ENCODE measurements at places on chromosomes 7 and 10. TPM values are rescaled to one million over a fixed set of nuclear protein-coding genes. Genes with fewer than 3 reads are reported as not detected.

DNA sequence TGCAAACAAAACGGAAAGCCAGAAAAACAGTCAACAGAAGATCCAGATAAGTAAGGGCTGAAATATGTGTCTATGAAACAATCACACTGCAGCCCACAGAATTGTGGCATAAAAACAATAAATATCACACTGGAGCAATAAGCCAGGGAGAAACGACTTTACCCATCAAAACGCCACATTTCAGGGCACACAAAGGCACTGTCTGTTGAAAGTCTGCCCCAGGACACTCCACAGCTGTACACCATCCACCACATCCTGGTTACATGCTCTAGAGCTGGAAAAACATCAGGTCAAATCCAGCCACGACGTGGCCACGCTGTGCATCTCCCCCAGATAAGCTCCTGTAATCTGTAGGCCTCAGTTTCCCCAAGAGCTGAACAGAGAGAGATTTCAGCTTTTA, 88.7 kb downstream of the COBL start:
- no peak for DNase-seq

DNA sequence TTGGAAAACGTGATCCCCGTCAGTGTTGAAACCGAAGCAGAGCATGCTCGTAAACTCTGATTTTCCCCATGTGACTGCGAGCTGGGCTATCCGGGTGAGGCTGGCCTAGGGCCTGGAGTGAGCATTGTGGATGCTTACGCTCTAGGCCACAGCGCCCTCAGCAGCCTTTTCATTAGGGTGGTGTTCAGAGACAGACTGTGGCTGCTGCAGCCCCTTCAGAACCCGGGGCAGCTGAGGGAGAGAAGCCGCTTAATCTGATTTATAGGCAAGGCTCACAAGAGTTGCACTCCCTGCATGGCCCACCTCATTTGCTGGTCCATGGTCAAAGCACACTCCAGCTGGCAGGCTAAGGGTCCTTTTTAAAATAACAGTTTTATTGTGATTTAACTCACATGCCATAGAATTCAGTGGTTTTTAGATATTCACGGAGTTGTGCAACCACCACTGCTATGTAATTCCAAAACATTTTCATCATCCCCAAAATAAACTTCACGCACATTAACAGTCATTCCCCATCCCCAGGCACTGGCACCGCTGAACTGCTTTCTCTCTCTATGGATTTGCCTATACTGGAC, 72.5 kb downstream of the SYPL1 start:
- DNase-seq: peak; percentile 92

DNA sequence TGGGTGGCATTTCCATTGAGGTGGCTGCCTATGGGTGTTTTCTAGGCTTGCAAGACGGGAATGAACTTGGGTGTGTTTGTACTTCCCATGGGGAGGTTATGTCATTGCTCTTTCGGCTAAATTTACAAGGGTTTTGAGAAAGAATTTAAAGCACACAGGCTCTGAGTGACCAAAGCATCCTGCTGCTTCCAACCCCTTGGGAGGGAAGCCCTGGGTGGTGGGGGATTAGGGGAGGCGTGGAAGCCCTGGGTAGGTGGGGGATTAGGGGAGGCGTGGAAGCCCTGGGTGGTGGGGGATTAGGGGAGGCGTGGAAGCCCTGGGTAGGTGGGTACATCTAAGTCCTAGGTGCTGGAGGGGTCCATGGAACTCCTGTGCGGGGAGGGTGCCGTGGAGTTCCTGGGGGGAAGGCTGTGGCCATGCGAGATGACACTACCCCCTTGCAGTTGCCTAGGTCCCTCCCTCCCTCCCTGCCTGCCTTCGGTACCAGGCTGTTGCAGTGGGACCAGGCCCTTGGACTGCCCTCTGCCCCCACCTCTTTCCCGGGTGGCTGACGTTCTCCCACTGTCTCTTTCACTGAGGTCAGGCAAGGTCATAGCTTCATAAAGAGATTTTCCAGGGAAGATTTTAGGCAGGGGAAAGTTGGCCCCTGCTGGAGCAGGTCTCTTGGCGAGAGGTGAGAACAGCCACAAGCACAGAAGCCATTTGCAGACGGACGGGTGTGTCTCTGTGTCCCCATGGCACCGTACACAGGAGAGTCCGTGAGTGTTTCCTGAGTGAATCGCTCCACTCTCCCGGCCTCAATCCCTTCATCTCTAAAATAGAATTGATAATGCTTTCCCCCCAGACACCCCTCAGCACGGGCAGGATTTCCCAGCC, 19.5 kb downstream of the PRF1 start:
- no peak for DNase-seq

- peak; percentile 56 for DNase-seq
These were observed 11.6 kb upstream of the FFAR4 start for GRCh38 chr10:93554760-93555432.

GRCh38 chr7:32870298-32870697, 21.3 kb downstream of the KBTBD2 start:
- no peak for DNase-seq

GRCh38 chr10:77824908-77825307, 101.6 kb downstream of the DLG5 start:
- DNase-seq: no peak

DNA sequence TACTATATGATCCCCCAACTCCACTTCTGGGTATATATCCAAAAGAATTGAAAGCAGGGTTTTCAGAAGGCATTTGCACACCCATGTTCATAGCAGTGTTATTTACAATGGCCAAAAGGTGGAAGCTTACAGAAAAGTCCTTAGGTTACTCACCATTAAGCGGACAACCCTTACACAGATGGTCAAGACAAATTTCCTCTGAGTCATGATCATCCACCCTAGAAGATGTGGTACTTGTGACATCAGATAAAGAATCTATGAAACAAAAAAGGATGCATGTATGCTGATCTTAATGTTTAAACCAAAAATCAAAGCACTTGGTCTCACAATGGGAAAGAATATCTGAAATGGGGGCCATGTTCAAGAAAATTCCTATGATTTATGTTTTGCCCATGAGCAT, 31.1 kb downstream of the ZC3HAV1 start:
- peak; percentile 75 for DNase-seq

GRCh38 chr10:45095286-45095685, 94.6 kb downstream of the ZNF22 start:
- DNase-seq: no peak

GRCh38 chr7:107838816-107839565, 36.0 kb upstream of the SLC26A3 start:
- no peak for DNase-seq

GRCh38 chr7:18287482-18287881, 208.1 kb upstream of the HDAC9 start:
- DNase-seq: no peak

DNA sequence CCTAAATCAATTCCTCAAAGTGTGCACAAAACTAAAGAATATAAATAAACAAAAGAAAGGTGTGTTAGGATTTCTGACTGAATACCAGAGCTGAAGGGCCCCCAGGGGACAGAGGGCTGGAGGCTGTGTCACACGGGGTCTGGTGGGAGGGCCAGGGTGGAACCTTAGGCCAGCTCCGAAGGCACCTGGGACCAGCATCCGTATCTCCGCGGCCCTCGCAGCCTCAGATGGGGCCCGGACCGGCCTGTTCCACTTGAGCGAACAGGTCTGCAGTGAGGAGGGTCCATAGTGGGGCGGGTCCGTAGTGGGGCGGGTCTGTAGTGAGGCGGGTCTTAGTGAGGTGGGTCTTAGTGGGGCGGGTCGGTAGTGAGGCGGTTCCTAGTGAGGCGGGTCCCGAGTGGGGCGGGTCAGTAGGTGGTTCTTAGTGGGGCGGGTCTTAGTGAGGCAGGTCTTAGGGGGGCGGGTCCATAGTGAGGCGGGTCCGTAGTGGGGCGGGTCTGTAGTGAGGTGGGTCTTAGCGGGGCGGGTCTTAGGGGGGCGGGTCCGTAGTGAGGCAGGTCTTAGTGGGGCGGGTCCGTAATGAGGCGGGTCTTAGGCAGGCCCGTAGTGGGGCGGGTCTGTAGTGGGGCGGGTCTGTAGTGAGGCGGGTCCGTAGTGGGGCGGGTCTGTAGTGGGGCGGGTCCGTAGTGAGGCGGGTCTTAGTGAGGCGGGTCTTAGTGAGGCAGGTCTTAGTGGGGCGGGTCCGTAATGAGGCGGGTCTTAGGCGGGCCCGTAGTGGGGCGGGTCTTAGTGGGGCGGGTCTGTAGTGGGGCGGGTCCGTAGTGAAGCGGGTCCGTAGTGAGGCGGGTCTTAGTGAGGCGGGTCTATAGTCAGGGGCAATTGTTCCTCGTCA, 15.1 kb downstream of the GPR146 start:
- no peak for DNase-seq

DNA sequence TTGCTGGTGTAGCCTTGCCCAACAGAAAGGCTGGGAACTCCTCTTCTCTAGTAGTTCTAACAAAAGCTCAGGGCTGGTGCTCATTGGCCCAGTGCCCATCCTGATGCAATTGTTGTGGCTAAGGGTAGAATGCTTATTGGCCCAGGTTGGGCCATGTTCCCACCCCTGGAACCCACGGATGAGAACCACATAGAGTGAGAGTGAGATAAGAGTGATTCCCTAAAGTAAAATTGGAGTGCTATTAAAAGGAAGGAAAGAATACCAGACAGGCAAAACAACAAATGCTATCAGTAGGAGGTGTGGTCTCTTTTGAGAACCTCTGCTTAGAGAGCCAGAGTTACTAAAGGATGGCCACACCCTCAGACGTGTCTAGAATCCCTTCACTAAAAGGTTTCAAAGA, 49.2 kb downstream of the LGI1 start:
- DNase-seq: no peak

DNA sequence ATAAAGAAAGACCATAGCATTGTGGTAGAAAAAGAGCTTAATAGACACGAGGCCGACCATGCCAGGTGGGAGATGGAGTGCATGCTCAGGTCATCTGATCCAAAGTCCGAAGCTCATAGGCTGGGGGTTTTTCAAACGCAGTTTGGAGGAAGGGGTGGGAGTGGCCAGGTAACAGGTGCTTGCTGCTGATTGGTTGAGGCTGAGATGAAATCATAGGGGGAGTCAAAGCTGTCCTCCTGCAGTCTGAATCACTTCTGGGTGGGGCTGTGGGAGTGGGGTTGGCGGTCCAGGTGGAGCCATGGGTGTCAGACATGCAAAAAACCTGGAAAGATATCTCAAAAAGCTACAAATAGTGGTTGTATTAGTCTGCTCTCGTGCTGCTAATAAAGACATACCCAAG, 2.8 kb upstream of the ERCC6 start:
- DNase-seq: no peak

DNA sequence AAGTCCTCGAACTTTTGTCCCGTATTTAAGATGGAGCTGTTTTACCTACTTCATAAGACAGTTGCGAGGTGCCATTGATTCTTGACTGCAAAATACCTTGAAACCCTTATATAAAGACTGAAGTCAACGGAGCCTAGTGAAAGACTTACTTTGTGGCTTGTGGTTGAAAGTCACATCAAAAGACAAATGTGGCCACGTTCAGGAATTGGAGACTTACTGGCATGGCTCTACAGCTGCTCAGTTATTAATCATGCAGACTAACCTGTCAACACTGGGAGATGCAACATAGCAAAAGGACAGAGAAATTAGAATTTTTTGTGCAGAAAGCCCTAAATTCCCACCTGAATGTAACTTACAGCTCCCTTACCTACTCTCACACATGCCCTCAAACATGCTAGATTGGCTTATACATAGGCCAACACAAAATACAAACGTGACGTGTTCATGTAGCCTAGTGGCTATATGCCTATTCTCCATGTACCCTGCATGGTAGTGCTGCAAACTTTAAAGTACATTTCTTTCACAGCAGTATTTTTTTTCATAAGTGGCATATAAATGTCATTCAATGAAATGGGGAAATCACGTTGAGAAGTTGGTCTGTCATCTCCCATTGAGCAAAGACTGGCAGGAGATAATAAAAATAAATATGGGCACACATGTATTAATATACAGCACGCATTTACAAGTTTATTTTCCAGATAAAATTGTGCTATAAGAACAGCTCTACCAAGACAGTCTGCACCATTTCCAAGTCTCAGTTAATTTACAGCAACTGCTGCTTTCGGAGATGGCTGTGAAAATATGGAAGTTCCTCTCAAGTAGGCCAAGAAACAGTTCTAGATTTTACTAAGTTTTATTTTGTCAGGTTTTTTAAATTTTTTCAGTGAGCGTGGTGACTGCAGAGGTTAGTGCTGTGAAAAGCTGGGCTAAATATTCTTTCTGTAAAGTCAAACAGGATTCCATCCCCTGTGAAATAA, 170.4 kb upstream of the C7orf33 start:
- DNase-seq: no peak

- no peak for DNase-seq
These were observed 258.7 kb downstream of the SORCS3 start for GRCh38 chr10:104899779-104900178.

ATOH7 gene
- total RNA-seq: not detected

IFIT2 gene
- 2.2 TPM for total RNA-seq

PALD1 gene
- total RNA-seq: under 0.01 TPM

LIPN gene
- total RNA-seq: not detected

All from IMR-90 (cell line).